ENCODE measurements at places on chromosomes 3 and 15. TPM values are rescaled to one million over a fixed set of nuclear protein-coding genes. Genes with fewer than 3 reads are reported as not detected.

Gene ZPLD1
- total RNA-seq = 74.8 TPM

GRCh38 chr15:63350178-63350621, 31.4 kb downstream of the CA12 start:
- DNase-seq = peak; percentile 23

GRCh38 chr3:123757281-123757940, 126.7 kb downstream of the MYLK start:
- peak; percentile 77 for DNase-seq

Gene EPHB3
- 0.17 TPM for total RNA-seq

- no peak for DNase-seq
Observed at GRCh38 chr15:79447060-79447459, 14.9 kb downstream of the MINAR1 start.

- DNase-seq = no peak
Observed at GRCh38 chr3:18385706-18386105, 39.4 kb downstream of the SATB1 start.

GRCh38 chr15:92634671-92635201, 20.8 kb downstream of the FAM174B start:
- no peak for DNase-seq

- DNase-seq = no peak
Observed at GRCh38 chr3:12370758-12371157, 81.9 kb downstream of the PPARG start.

DNA sequence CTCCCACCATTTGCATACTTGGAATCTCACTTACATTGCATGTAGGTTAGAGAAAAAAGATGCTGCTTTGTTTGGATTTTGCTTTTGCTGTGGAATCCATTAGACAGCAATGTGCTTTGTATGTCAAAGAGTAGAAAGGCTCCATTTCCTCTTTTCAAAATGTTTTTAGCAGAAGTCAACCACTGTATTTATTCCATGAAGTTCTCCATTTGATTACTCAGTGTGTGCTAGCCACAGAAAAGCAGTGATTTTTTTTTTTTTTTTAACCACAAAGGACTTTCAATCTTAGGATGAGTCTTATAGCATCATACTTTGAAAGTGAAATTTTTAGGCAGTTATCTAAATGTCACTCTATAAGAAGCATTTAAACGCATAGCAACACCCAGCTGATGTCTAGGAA, 285.0 kb upstream of the ADAMTS9 start:
- peak; percentile 46 for DNase-seq

DNA sequence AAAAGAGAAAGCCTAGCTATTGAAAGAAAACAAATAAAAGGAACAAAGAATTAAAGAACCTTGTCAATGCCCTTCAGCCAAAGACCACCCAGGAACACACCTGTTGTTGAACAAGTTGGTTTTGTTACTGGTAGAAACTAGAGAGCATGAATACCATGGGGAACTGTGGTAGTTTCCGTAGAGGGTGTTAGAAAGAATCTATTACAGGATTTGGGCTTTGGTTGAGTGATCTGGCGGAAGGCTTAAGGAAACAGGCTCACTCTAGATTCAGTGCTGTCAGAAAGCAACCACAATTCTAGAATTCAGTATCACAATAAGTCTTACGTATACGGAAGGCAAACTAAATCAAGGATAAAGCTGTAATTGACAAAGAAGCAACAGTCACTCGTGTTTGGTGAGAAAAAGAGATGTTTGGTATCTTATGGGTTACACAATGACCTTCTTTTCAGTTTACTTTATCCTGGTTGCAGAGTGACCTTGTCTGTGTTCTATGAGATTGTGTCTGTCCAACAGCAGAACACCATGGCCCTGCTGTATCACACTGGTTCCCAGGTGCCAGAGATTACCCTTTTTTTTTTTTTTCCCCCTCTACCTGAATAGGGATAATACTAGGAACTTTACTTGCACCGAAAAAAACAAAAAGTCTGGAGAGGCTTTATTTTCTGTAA, 265.9 kb downstream of the SHQ1 start:
- peak; percentile 65 for DNase-seq

GRCh38 chr3:172581757-172582166, 58.5 kb upstream of the TNFSF10 start:
- DNase-seq = no peak

- DNase-seq = no peak
Observed at GRCh38 chr3:12825156-12825555, 16.2 kb downstream of the RPL32 start.

- peak; percentile 75 for DNase-seq
Observed at GRCh38 chr3:157094751-157095480, 65.0 kb downstream of the CCNL1 start.

DNA sequence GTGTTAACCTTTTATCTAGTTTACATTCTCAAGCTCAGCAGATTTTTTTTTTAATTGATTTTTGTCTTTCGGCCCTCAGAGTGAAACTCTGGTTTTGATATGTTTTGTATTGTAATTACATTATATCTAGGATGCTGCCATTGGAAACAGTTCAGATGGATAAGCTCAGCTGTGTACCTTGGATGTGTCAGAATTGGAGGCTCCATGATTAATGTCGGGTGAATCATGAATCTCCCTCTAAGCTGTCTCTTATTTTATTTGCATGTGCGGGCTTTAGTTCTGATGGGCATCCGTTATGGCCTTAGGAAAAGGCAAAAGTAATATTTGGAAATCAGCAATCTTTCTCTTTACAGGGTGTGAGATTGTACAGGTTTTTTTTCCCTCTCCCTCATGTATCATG, 4.2 kb downstream of the PTPRG start:
- no peak for DNase-seq

DNA sequence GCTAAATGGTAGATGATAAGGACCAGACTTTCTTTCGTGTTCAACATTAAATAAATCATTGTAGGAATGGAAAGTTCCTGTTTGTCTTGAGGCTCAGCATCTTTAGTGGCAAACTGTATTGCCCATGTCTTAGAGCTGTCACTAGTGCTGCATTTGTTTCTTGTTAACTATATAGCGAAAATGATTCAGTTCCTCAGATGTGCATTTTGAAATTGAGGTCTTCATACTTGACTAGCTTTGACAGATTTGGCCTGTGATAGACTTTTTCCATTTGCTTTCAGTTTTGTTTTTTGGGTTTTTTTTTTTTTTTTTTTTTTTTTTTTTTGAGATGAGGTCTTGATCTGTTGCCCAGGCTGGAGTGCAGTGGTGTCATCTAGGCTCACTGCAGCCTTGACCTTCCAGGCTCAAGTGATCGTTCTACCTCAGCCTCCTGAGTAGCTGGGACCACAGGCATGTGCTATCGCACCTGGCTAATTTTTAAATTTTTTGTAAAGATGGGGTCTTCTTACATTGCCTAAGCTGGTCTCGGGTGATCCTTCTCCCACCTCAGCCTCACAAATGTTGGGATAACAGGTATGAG, 9.5 kb upstream of the RPLP1 start:
- peak; percentile 7 for DNase-seq

Gene PLSCR2
- 1.4 TPM for total RNA-seq

DNA sequence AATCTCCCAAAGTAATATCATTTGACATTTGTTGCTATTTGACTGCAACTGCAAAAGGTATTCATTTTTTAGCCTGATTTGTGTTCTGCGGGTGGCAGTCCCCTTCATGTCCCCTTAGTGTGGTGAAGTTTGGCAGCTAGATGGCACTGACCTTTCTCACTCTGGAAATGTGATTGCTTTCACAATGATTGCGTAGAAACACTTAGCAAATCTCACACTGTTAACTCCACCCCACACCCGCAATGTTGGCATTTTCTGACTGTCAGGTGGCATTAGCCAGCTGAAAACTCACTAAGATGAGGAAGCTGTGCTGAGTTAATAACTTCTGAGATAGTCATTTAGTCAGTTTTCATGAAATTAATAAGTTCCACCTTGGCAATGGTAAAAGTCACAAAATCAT, 76.9 kb downstream of the TRIM69 start:
- DNase-seq = no peak

- DNase-seq = no peak
Observed at GRCh38 chr3:8536096-8537056, 34.8 kb downstream of the LMCD1 start.

DNA sequence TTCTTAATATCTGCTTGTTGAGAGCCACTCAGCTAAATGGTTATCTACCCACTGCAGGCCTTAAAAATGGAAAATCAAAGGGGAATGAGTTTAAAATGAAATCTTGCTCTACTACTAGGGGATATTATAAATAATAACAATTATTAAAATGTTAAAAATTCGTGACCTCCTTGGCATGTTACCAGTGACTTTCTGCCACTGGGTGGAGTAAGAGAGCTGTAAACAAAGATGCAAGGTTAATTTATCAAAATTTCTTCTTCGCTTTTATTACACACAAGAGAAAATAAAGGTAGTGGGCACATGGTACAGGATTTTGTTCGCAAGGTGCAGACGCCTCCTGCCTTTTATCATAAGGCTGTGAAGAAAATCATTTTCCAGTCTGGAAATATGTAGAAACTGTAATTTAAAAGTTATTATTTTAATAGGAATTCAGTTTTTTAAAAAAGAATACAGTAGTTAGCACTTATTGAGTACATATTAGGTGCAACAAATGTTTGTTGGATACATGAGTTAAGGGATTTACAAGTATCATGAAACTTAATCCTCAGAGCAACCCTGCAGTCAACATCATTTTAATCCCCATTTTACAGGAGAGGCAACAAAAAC, 272.6 kb downstream of the SUCLG2 start:
- DNase-seq = peak; percentile 11

Gene FGF7
- total RNA-seq = 0.15 TPM

DNA sequence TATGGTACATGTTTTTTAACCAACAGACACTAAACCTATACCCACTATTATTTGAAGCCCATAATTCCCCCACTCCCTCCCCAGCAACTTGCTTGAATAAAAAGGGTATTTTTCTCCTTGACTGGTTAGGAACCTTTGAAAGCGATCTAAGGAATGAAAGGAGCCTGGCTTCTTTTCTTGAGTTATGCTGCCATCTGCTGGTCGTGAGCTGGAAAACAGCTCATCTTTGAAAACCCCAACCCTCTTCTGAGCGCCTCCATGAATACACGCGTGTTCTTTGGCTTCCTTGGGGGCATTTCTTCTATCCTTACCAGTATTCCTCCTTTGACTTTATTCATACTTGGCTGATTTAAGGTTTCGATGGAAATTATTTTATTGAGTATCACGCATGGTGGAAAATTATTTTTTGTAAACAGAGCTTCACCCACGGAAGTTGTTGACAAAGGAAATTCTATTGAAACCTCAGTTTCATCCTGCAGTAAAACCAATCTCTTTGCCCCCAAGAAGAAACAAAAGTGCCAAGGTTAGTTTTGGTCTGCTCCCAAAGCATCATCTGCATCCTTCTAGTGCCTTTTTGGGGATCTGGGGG, 171.6 kb downstream of the SV2B start:
- DNase-seq = peak; percentile 61

DNA sequence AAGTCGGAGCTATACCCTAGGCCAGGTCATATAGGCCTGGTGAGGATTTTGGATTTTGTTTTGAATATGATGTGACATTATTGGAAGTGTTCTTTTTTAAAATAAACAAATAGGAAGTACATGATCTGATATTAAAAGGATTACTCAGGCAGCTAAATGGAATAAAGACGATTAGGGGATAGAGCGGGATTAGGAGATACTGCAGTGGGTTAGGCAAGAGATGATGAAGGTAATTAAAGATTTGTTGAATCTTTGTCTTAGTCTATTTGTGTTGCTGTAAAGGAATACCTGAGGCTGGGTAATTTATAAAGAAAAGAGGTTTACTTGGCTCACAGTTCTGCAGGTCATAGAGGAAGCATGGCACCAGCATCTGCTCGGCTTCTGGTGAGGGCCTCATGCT, 21.3 kb downstream of the KIF15 start:
- DNase-seq = no peak

Gene ZNF860
- total RNA-seq = 8.6 TPM

DNA sequence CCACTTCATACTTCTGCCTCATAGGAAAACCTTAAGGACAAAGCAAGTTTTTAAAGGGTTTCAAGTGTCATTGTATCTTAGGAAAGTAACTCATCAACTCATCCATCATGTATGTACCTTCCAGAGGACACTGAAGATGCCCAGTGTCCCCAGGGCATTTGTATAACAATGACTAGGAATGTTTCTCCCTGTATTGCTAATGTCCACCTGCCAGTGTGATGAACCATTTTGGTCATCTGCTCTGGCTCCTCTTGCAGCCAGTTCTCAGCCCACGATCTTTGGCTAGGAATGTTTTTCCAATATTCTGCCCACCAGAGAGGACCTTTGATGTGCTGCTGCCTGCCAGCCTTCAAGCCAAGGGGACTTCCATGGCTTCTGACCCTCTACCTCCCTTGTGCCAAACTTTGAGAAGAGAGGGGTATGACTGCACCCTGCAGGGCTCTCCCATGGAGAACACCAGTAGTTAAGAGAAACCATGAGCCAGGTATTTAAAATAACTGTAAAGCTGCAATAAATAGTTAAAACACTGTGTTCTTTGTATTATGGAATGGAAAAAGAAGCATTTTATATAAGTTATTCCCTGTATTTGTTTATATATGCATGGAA, 11.4 kb downstream of the LMOD3 start:
- DNase-seq = no peak

- no peak for DNase-seq
Observed at GRCh38 chr3:108298056-108298455, 1.7 kb downstream of the HHLA2 start.

- DNase-seq = peak; percentile 9
Observed at GRCh38 chr3:70744536-70744935, 432.1 kb upstream of the MDFIC2 start.

Gene LRRC31
- 1.2 TPM for total RNA-seq

GRCh38 chr3:61250784-61251173, 473 bp downstream of the FHIT start:
- peak; percentile 39 for DNase-seq

- DNase-seq = no peak
Observed at GRCh38 chr3:9957214-9957613, 5.0 kb upstream of the PRRT3 start.

- DNase-seq = peak; percentile 82
Observed at GRCh38 chr3:161854232-161854771, 357.7 kb downstream of the OTOL1 start.

Gene PAQR5
- 8.9 TPM for total RNA-seq

Gene ABHD5
- 39.9 TPM for total RNA-seq

- no peak for DNase-seq
Observed at GRCh38 chr15:79897380-79897678, 515 bp upstream of the MTHFS start.

DNA sequence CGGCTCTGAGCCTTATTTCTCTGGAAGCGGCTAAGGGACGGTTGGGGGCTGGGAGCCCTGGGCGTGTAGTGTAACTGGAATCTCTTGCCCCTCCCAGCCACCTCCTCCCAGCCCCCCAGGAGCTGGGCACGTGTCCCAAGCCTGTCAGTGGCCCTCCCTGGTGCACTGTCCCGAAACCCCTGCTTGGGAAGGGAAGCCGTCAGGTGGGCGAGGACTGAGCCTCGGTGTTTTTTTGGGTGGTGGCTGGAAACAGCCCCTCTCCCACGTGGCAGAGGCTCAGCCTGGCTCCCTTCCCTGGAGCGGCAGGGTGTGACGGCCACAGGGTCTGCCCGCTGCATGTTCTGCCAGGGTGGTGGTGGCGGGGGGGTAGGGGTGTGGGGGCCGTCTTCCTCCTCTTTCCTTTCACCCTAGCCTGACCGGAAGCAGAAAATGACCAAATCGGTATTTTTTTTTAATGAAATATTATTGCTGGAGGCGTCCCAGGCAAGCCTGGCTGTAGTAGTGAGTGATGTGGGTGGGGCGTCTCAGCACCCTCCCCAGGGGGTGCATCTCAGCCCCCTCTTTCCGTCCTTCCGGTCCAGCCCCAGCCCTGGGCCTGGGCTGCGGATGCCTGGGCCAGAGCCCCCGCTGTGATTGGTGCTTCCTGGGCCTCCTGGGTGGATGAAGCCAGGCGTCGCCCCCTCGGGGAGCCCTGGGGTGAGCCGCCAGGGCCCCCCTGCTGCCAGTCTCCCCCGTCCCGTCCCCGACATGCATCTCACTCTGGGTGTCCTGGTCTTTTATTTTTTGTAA, 58.8 kb upstream of the GOLGA8A start:
- DNase-seq = no peak

- DNase-seq = no peak
Observed at GRCh38 chr3:60301142-60301541, 950.1 kb downstream of the FHIT start.

Measured in renal cortical epithelial cell (primary cell).